Skeletal muscle cell (primary cell): ENCODE measurements at places on chromosomes 2 and 18.

DNA sequence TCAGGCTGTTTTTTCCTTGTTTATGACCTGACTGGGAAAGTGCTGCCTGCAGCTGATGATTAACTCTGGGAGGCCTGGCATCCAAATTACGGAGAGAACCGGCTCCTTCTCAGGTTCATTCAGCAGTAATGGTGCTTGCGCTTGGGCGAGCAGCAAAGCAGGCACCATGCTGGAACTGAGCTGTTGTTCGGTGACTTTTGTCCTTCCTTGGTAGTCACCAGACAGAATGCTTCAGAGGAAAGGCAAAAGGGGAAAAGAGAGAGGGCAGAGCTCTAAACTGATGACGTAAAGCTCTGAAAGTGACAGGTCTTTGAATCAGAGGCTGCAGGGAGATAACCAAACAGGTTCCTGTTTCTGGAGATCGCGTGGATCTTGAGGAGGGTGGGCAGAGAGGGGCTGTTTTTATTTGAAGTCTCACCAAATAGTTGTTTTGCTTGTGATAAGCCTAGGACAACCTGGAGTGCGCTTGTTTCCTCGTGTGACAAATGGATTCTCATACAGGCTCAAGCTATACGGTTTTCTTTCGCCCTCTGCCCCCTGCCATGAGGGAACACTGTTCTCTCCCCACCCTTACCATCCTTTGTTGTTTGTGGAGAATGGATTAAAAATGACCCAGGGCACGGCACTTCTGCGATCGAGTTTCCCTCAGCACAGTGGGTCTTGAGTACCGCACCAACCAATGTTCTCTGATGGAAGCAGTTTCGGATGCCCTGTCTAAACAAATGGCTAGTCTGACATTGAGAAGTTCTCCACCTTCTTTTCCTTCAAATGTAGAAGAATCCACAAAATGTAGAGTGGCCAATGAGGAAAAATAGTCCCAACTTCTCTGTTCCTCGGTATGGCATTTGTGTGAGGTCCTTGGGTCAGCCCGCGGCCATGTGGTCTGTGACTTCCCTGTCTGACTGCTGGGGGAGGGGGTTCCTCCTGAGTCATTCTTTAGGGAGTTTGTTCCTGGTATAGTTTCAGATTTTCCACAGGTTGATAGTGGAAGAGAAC, 1.3 kb downstream of the RASGRP3 start:
- no peak for DNase-seq

GRCh38 chr2:136288249-136288648, 170.3 kb upstream of the CXCR4 start:
- no peak for DNase-seq

DNA sequence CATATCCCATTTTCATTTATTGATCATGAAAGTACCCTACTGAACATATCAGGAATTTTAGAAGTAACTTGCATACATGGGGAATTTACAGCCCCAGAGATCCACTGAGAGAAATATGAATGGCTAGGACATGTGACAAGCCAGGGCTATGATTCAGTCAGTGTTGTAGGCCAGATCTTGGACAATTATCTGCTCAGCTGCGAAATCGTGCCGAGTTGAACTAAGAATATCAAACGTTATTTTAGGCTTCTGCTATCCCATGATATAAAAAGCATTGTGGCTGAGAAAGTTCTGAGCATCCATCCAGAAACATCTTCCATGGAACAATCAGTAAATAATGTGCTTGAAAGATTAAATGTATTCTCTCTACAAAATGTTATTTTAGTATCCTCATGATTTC, 85.7 kb upstream of the UNC80 start:
- no peak for DNase-seq

GRCh38 chr2:112185131-112185530, 46.9 kb downstream of the FBLN7 start:
- no peak for DNase-seq

- no peak for DNase-seq
Observed at GRCh38 chr18:74226156-74226555, 65.6 kb downstream of the CYB5A start.

DNA sequence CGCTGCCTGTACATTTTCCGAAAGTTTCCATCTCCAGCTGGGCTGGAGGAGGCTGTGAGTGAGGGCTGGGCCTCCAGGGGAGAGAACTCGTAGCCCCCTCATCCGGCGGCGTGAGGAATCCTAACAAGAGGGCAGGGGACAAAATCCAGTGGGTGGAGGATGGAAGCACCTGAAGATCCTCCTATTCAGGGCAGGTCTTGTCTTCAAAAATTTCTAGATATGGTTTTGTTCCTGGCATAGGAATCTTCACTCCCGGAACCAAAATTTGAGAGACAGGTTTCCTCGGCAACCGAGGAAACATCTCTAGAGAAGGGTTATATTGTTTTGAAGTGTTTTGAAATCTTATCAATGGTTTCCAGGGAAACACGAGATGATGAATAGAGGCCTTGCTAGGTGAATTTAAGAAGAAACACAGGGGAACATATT, 136.7 kb downstream of the SH3BP4 start:
- DNase-seq = no peak

DNA sequence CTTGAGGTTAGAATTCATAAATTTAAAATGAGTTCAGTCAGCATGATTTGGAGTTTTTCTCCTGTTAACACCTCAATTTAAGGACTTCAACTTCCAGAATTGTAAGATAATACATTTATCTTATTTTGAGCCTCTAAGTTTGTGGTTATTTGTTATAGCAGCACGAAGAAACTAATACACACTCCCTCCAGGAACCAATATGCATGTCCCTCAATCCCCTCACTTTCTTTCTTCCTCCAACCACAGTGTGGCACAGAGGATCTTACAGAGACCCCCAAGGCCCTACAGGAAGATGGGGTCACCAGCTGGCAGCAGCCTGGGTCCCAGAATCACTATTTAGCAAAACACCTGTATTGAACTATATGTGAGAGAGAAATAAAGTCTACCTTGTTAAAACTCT, 242.0 kb downstream of the RAD51AP2 start:
- DNase-seq = no peak

DNA sequence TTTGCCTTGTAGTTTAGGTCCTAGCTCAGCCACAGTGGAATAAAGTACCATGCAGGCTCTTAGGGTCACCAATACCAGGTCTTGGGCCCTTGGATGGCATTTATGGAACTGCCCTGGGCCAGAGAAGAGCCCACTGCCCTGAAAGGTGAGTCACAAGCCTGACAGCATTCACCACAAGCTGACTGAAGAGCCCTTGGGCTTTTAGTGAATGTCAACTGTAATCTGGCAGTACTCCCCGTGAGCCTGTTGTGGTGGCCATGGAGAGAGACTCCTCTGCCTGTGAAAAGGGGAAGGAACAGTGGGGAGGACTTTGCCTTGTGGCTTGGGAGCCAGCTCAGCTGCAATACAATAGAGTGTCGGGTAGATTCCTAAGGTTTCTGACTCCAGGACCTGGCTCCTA, 1389.7 kb downstream of the DSC3 start:
- no peak for DNase-seq

GRCh38 chr18:11005528-11005927, 143.8 kb downstream of the PIEZO2 start:
- peak; percentile 32 for DNase-seq

DNA sequence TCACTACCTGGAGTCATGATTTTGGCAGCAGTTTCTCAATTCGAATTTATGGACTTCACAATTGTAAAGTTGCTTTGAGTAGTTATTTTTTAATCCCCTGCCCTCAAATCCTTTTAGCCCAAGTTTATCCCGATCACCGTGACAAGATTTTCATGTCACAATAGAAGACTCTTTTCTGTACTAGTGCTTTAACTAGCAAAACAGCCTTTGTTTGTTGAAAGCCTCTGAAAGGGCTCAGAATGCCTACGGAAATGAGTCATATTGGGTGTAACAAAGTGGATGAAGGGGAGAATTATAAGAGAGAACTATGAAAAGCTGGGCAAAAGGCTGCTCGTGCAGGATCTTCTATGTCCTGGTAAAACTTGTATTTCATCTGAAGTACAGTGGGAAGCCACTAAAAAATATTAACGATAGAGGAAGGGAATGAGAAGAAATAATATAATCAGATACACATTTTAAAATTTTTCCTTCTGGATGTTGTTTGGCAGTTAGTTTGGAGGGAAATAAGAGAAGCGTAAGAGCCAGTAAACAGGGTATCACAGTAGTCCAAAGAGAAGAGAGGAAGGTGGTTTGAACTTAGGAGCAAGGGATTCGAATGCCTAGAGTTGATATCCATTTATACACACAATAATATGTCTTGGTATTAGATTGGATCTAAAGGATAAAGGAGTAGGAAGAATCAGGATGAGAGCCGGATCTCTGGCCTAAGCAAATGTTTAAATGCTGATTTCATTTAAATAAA, 114.9 kb downstream of the GALNT13 start:
- no peak for DNase-seq

DNA sequence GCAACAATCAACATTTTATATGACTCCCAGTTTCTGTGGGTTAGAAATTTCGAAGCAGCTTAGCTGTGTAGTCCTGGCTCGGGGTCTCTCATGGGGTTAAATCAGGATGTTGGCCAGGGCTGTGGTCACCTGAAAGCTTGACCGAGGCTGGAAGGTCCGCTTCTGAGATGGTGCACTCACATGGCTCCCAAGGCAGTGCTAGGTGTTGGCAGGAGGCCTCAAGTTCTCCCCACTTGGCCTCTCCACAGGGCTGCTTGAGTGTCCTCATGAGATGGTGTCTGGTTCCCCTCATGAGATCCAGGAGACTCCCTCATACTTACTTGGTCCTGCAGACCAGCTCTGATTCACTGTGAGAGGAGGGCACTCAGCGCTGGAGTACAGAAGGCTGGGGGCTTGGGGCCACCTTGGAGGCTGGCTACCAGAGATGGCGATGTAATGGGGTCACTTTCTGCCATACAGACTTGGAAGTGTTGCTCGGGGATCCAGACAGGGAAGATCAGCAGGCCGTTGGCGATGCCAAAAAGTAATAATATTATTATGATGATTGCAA, 98.8 kb downstream of the INHBB start:
- no peak for DNase-seq

GRCh38 chr18:28999726-29000125, 822.8 kb upstream of the CDH2 start:
- DNase-seq = peak; percentile 29

GRCh38 chr2:163838890-163839289, 103.1 kb upstream of the FIGN start:
- no peak for DNase-seq

DNA sequence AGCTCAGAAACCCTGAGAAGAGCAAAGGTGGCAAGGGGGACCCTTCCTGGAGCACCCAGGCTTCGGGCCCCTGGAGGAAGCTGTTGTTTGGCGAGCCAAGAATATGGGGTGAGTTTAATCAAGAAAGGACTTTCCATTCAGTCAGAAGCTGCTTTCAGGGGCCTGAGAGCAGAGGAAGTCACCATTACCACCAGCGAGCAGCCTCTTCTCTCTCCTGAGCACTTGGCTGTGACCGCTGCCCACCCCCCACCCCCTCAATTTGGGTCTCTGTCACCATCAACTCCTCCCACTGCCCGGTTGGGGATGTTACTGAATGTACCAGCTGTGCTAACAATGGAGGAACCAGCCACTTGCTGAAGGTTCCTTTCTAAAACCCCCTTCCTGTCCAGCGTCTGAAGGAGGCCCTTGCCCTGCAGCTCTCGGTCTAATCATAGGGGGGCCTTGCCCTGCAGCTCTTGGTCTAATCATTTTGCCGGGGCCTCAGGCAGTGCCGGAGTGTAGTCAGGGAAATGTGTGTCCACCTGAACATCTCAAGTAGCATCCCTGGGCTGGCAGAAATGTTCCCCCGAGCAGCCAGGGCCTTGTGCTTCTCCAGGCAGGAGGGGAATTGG, 943 bp downstream of the INPP5D start:
- no peak for DNase-seq

- no peak for DNase-seq
Observed at GRCh38 chr2:128026448-128027277, 1.2 kb downstream of the SAP130 start.

DNA sequence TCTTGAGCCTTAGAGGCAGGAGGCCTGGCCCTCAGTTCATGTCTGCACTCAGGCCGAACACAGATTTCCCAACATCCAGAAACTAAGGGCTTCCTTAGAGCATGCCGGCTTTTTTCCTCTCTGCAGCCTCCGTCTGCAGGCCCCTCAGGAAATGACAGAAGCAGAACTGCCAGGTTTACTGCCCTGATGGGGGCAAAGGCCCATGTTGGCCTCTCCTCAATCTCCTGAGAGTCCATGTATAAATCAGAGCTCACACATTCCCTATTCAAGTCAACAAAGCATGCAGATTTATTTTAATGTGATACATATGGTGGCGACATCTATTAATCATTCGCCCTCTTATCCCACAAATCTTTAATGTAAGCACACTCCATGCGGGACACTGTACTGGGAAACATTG, 475.6 kb upstream of the HS6ST1 start:
- no peak for DNase-seq

DNA sequence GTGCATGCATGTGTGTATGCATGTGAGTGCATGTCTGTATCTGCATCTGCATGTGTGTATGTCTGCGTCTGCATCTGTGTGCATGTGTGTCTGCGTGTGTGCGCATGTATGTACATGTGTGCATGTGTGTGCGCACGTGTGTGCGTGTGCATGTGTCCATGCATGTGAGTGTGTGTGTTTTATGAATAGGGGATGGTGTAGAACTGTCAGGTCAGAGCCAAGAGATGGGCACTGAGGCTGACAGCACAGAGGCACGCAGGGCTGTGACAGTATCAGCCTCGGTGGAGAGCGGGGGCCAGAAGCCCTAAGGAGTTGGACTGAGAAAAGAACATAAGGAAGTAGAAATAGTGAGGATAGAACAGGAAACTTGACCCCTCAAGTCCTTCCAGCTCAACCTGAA, 494.0 kb upstream of the MYT1L start:
- DNase-seq = no peak

GRCh38 chr2:47029737-47030524, 114.3 kb upstream of the MCFD2 start:
- no peak for DNase-seq

DNA sequence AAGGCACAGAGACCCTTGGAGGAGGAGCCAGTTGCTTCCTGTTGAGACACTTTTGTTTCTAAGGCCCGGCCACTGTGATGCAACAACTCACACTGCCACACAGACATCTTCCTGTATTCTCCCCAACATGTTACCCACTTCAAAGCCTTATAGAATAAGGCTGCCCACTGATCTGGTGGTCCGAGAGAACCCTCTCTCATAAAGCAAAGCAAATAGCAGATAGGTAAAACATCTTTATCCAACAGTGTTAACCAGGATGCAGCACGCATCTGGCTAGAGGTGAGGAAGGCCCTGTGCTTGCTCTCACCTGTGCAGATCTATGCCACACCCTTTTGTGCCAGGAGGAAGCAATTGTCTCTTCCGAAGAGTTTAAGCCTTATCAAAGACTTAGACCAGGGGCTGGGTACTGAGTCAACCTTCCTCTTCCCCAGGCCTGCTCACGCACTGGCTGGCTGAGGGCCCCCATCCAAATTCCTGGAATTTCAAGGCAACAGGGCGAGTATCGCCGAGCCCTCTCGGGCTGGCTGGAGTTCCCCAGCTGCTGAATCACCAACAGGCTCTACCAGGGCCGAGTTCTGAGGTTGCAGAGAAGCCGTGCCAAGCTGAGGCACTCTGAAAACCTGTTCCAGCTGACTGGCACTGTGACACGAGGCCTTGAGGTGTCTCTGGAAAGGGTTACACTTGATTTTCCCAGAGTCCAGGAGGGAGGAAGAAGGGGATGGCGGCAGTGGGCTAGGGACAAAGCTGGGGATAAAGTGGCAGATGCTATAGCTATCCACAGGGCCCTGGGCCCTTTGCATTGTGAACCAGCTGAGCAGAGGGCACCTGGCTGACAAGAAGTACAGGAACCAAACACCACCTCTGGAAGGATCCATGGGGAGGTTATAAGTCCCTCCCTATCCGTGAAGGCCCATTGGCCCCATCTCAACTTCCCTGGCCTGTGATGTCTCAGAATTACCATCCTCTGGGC, 29.3 kb downstream of the TGFA start:
- no peak for DNase-seq
